ENCODE measurements at places on chromosomes 11 and 22.
A peak's percentile ranks its signal among the peaks of the same experiment; 100 is the strongest.

- no peak for DNase-seq
Observed at GRCh38 chr22:35541254-35541748, 670 bp downstream of the RASD2 start.

- peak; percentile 26 for DNase-seq
Observed at GRCh38 chr11:132718711-132719671, 813.3 kb downstream of the OPCML start.

DNA sequence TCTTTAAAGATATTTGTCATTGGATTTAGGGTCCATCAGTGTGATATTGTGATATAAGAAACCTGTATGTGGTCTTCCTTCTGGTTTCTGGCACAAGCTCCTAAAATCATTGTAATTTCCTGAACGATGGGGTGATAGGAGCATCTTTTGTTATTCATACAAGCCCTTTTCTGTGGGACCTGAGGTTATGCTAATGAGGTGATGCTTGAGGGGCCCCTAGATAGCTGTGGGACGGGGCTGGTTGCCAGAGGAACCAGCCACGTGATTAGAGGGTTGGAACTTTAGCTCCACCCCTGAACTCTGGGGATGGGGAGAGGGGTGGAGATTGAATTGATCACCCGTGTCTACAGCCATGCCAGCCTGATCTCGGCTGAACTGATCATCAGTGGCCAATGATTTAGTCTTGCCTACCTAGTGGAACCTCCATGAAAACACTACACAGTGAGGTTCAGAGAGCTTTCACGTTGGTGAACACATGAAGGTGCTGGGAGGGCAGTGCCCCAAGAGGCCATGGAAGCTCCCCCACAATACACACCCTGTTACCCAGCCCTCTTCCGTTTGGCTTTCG, 62.8 kb downstream of the BCR start:
- peak; percentile 66 for DNase-seq

GRCh38 chr11:61861634-61862033, 29.7 kb downstream of the FADS3 start:
- DNase-seq = no peak

DNA sequence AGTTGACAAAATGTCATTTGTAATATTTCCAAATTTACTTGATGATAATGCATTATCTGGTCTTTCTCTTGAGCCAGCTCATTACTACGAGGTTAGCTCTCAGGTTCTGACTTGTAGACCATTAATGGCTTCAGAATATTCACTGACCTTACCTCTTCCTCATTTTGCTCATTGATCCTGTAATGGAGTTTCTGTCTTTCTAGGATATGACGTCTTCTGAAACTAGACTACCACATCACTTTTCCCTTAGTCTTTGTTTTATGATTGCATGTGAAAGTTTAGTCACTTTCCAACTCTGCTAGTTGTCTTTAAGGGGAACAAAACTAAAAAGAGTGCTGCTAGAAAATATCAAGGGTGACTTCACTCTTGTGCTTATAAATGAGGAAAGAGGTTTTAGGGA, 697.6 kb downstream of the JRKL start:
- no peak for DNase-seq

- no peak for DNase-seq
Observed at GRCh38 chr11:104668797-104669463, 229.3 kb downstream of the CASP12 start.

DNA sequence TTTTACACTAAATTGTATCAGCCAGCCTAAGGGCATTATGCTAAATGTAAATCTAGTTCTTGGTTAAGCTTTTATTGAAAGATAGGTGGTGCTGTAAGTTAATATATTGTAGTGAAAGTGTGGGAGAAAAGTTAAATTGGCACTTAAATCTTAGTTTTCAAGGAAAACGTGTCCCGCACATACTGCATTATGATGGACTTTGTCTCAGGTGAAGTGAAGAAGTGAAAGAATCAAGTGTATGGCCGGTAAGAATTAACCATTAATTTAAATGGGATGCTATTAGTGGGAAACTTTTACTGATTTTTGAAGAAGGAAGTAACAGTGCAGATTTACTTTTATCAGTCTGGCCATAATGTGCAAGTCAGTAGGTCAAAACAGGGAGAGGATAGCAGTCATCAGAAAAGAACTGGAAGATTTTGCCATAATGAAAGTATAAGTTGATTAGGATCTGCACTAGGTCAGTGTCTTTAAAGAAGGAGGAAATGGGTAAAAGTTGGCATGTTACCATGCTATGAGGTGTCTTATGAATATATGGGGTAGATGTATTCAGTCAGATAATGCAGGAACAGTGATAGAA, 81.6 kb downstream of the PDHX start:
- no peak for DNase-seq

DNA sequence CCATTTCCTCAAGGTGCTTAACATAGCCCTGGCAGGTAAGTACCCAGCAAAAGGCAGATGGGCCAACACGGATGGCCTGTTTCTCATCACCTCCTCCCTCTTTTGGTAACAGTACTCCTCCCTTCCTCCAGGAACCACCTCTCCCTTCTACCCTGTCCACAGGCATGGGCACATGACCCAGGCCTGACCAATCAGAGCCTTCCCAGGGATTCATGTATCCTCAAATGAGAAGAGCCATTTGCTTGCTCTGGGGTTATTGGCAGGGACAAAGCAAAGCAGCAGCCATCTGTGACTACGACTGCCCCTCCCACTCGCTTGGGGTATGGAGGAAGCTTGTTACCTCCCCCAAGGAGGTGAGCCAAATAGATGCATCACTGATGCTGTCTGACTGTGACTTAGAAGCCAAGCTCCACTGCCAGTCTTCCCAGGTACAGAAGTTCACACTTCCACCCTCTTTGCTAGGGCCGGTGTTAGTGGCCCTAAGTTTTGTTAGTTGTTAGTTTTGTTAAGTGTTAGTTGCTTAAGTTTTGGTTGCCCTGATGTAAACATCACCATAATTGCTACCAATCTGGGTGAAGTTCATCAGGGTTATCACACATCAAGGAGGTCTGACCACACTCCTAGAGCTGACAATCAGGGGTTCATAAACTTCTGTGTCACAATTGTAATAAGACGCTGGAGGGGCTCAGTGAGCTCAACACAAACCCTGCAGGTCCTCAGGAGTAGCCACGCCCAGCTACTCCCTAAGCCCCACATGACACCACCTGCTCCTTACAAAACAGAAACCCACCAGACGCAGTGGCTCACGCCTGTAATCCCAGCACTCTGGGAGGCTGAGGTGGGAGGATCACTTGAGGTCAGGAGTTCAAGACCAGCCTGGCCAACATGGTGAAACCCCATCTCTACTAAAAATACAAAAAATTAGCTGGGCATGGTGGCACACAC, 57.3 kb downstream of the ARFGAP3 start:
- DNase-seq = no peak

- no peak for DNase-seq
Observed at GRCh38 chr11:8961401-8961800, 2.8 kb downstream of the TMEM9B start.

DNA sequence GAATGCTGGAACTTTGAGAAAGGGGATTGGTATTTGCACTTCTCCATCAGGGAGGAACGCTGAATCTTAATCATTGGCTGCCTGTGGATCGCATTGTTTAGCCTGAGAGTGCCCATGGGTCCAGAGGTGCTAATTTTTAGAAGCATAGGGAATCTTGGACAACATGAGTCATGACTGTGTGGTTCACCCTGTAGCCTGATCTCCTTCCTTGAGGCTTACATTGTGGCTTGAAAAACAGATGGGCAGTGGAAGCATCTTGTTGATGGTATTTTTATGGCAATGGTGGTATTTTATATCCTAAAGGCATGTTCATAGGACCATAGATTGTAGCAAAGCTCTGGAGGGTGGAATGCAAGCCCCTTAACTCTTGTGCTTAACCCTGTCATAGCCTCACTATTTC, 99.2 kb upstream of the DBX1 start:
- no peak for DNase-seq

DNA sequence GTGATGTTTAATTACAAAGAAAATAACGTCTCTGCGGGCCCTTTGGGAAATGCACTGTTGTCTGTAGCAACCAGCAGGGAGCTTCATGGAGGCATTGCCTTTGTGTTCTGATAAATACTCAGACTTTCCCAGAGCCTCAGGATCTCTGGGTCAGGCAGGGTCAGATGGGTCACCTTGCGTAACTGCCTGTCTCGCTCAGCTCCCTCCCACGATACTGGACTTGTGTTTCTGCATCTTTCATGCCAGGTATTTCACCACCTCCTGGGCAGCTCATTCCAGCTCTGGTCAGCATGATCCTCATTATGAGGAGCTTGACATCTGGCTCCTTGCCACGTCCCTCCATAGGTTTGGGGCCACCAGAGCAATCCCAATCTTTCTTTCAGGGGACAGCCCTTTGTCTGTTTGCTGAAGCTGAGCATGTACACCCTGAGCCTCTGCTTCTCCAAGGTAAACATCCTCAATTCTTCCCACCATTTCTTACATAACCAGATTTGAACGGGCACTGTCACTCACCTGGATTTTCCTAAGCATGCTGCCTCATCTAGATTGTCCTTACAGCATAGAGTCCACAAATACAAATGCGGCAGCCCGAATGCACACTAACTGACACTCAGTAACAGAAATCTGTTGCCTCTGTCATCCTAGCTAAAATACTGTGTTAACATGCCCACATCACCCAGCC, 162.3 kb downstream of the LARGE1 start:
- no peak for DNase-seq

DNA sequence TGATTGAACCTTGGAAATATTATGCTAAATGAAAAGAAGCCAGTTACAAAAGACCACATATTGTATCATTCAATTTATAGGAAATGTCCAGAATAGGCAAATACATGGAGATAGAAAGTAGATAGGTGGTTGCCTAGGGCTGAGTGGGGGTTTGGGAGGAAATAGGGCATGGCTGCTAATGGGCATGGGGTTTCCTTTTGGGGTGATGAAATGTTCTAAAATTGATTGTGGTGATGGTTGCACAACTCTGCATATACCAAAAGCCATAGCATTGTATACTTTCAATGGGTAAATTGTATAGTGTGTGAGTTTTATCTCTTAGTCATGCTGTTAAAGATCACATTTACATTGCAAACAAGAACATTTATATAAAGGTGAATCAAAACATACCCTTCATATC, 48.7 kb downstream of the LDLRAD3 start:
- no peak for DNase-seq

DNA sequence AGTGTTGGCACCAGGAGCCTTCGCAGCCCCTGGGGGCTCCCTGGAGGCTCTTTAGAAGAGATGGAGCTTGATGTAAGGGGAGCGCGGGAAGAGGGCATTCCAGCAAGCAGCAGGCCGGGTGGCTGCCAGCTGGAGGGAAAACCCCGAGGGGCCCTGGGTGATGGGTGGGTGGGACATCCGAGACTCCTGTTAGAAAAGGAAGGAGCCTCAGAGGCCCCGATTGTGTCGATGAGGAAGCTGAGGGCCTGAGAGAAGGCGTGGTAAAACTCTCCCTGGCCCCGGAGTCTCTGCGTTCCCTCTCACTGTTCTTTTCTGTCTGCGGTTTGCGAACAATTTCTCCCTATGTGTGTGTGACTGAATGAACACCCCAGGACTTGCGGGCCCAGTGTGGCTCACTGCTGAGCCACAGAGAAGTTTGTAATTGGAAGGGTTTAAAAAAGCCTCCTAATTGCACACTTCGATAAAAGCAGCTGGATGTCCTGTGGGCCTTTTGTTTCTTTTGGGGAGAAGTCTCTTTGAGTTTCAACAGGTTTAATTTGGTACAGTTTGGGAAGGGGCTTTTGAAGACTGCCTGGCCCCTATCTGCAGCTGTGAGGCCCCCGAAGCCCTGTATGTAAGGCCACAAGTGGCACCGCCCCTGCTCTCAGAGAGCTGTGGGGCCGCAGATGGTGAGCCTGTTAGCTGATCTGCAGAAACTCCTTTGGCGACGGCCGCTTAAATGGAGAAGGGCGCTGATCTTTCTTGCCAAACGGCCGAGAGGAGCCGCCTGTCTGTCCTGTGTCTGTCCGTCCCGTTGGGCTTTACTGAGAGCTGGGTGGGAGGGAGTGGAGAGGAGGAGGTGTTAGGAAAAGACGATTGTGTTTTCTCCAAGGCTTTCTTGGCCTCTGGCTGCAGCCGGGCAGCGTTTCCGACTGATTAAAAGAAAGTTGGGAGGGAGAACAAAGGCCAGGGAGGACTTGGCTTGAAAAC, 2.0 kb downstream of the FBLN1 start:
- no peak for DNase-seq

GRCh38 chr22:35743326-35743860, 25.7 kb downstream of the APOL5 start:
- no peak for DNase-seq

DNA sequence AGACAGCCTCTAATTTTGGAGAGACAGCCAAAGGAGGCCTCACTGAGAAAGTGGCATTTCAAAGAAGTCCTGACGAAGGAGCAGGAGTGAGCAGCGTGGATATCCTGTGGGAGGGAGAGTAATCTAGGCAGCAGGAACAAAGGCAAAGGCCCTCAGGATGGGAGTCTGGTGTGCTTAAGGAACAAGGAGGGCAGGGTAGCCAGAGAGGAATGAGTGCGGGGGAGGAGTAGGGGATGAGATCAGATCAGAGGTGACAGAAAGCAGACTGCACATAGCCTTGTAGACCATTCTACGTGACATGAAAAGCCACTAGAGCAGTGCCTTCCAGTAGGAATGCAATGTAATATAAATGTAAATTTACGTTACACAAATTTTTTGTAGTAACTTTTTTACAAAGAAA, 5.6 kb downstream of the SLC36A4 start:
- DNase-seq = no peak

GRCh38 chr22:40043081-40043480, 48.3 kb downstream of the FAM83F start:
- no peak for DNase-seq

DNA sequence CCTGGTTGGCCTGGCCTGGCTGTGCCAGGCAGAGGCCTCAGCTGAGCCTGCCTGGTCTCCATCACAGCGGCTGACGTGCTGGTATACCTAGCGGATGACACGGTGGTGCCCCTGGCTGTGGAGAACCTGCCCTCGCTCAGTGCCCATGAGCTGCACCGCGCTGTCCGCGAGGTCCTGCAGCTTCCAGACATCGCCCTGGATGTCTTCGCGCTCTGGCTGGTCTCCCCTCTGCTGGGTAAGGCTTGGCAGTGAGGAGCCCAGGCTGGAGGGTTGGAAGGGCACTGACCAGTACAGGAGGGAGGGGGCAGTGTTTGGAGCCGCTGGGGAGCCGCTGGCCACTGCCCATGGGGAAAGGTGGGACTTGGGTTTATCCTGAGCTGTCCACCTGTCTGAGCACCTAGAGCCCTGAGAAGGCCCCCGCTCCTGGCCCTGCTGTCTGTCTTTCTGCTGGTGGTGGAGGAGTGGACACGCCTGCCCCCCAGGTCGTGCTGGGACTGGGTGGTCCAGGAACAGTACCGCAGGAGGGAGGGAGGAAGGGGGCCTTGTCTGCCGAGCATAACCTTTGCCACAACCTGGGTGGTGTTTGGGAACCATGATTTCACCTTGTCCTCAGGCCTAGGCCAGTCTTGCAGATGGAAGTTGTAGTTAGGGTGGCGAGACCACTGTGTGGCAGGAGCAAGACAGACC, 3.0 kb downstream of the FRMD8 start:
- no peak for DNase-seq

DNA sequence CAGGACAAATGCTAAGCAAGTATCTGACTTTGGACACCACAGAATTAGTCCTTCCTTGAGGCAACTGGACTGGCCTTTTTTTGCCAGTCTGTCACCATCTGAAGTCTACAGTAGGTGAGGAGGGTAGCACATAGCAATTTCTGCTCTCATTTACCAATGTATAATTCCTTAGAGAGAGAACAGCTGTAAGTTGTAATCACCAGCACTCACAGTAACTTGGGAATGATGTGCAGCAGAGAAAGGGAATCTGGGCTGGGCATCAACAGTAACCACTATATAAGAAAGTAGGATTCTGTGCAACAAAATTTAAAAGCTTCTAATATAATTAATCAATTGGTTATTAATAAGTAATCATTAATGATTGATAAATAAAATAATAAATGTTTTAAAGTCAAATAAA, 86.3 kb upstream of the FAT3 start:
- no peak for DNase-seq

- DNase-seq = no peak
Observed at GRCh38 chr11:18769802-18770456, 21.7 kb downstream of the PTPN5 start.

Measured in activated CD8-positive, alpha-beta memory T cell treated with anti-CD3 and anti-CD28 coated beads, Interleukin-2, amount 50 U/mL, for 4 hours (primary cell).